ENCODE measurements at places on chromosomes 1 and 21.

GRCh38 chr1:67162954-67163353, 3.3 kb upstream of the IL23R start:
- no peak for DNase-seq

DNA sequence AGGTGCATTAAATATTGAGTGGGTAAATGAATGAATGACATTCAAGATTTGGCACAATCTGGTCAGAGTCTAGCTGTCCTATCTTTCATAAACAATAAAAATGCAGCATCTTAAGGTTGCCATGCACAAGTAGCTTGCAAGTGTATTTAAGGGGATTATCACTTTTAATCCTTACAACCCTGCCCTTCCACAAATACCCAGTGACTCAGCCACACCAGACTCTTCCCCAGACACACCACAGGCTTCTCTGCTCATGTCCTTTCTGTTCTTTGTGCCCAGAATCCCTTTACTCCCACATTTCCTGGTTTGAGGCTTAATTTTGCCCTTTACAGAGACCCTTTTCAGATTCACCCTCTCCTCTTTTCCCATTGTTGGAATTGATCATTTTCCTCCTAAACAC, 59.8 kb downstream of the KIRREL1 start:
- no peak for DNase-seq

GRCh38 chr1:167447521-167448136, 70.7 kb downstream of the CD247 start:
- DNase-seq, result peak; percentile 59

DNA sequence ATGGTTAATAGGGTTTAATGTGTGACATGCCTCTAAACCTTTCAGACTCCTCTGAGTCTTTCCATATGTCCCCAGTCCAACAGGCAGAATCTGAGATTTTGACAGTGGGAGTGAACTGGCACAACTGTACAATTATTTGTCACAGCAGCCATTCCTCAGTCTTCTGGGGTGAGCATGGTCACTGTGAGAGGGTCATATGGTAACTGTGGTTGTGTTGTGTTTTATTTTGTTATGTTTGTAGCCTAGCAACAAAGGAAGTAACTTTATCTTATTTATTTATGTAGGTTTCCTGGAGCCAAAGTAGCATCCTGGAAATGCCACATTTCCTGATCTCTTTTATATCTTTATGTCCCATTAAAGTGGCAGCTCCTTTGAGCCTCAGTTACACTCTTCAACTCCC, 1067.9 kb downstream of the TTLL7 start:
- no peak for DNase-seq

GRCh38 chr1:214524824-214525223, 26.6 kb downstream of the PTPN14 start:
- DNase-seq, result no peak

DNA sequence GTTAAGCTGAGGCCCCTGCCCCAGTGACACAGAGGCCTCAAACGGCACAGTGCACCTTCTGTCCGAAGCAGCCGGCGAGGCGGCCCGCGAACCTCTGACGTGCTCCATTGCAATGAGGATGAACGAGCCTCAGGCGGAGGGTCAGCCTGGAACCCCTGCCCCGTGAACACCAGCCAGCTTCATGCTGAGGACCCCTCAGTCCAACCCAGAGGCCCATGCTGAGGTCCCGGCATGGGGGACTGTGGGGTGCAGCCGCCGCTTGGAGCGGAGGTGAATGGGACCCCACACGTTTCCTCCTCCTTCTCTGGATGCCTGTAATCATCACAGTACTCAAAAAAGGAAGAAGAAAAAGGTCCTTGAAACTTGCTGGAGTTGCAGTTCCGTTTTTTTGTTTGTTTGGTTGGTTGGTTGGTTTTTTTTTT, 62.1 kb downstream of the PRKCZ start:
- no peak for DNase-seq

- DNase-seq, result no peak
Observed at GRCh38 chr1:46517010-46517600, 27.5 kb downstream of the DMBX1 start.

DNA sequence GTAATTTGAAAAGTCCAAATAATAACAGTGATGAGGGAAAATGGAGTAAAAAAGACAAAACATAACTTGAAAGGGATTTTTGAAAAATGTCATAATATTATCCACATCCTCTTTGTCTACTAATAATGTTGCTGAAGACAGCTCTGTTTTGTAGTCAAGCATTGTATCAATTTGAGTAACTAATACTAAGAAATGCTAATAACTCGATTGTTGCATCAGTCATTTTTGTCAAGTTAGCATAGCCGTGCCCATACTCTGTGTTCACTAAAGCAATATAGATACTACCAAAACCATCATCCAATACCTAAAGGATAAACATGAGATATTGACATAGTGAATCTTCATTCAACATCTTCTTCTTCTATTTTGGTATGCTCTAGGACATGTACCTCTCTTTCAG, 17.3 kb downstream of the PDC start:
- no peak for DNase-seq

GRCh38 chr1:173570370-173571007, 32.4 kb downstream of the SLC9C2 start:
- no peak for DNase-seq

DNA sequence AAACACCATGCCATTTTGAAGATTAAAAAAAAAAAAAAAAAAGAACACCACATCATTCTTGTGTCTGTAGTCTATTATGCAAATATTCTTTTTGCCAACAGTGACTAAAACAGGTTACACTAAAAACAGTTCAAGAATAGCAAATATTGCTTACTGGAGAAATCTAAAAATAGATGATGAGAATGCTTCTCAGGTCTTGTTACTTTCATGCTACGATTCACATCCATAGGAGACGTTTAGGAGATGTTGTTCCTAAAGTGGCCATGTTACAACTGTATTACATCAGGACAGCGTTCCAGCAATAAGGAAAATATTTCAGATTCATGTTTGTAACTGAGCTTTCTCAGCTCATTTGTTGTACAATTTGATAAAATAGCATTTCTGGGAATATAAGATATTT, 32.3 kb downstream of the RAB3GAP2 start:
- no peak for DNase-seq

GRCh38 chr1:108817811-108818210, 39.1 kb downstream of the AKNAD1 start:
- DNase-seq, result no peak

- no peak for DNase-seq
Observed at GRCh38 chr1:108537976-108538375, 21.9 kb upstream of the EEIG2 start.

- DNase-seq, result no peak
Observed at GRCh38 chr1:116375887-116376728, 3.1 kb downstream of the ATP1A1 start.

GRCh38 chr21:44407493-44407892, 47.8 kb upstream of the LRRC3 start:
- DNase-seq, result no peak

DNA sequence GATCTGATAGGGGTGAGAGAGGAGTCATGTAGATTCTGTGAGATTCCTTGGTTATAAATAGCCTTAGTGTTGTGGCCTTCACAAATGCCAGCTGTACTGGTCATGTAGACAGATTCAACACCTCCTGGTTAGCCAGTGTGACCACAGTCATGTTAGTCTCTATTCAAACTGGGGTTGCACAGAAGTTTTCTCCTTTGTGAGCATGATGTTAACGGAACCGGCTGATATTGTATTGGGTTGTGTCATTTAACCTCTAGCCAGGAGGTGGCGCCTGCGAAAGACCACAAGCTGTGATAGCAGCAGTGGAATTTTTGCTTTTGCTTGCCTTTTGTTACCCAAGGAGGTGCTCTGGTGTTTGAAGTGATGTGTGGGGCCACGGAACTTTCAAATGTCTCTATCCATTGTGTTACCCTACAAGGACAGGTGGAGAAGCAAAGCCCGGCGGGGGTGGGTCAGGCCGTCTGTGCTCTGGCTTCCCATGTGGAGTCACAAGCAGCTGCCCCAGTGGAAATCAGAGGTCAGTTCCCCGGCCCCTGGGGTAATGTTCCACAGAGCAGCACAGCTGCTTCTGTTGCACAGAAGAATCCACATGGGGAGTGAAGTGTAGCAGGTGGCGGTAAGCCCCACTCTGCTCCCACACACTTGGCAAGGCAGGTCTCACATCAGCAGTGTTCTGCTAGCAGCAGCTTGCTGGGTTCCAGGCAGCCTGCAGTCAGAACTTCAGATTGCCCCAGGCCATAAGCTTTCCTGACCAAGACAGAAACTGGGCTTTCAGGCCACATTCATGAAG, 112.6 kb downstream of the ADAMTS1 start:
- no peak for DNase-seq

DNA sequence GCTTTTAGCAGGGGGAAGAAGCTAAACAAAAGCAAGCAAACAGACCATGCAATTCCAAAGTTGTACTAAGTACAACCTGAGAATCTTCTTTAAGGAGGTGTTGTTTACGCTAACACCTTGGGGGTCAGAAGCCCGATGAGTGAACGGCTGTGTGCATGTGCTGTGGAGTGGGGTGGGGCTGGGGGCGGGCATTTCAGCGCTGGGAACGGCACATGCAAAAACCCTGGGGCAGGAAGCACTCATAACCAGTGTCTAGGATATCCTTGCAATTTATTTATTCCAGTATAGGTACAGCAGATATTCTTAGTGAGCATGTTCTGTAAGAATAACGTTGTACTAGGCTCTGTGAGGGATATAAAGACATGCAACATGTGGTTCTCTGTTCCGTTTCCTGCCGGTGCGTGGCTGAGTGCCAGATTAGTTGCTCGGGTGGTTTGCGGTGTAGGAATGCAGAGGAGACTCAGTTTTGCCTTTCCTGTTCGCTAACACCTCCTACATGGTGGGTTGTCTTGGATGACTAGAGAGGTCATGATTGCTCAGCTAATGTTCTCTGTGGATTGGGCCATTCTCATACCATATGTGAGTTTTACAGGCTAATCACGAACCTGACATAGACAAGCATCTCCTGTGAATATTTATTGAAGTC, 3.7 kb downstream of the FASLG start:
- peak; percentile 73 for DNase-seq

DNA sequence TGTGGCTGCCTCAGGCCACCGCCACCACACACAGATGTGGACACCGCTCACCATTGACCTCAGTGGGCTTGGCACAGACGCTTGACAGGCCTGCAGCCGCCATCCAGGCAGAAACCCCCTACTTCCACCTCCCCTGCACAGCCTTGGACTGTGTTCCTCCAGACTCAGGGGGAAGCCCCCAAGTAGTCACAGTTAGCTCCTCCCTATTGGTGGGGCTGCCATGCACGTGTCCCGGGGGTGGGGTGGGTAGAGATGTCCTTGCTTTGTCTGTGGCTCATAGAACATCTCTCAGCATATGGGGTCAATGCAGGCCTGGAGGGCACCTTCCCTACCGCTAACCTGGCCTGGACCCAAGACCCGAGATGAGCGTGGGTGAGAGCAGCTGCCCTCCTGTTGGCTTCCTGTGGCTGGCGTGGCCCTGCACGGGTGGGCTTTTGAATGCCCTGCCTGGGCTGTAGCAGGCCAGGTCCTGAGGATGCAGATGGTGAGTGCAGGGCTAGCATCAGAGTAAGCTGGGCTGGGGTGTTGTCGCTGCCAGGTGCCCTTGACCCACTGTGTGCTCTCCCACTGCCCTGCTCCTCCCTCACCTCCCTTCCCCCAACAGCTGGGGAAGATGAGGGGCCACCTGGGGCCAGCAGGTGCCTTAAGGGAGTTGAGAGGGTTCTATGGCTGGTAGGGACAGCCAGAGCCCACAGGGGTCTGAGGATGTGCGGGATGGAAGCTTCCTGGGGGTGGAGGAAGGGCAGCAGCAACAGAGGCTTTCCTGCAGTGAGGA, 6.2 kb downstream of the CROCC start:
- no peak for DNase-seq

DNA sequence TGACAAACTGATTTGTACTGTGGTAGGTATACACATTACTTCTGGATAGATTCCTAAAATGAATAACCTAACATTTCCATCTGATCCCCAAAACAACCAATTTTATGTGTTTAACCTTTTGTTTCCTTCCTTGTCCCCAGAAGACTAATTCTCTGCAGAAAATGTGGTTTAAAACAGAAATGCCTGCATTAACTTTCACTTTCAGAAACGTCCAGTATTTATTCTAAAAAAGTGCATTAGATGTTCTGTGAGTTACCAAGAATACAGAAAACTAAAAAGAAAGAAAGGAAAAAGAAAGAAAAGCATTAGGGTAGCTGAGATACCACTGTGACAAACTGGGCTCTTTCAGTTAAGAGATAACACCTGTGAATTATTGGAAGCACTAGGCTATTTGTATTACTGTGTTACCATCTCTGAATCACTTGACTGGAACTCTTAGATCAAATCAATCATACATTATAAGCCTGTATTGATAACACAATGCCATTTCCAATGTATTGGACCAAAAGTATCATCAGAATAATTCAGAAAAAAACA, 177.7 kb downstream of the NCAM2 start:
- no peak for DNase-seq

DNA sequence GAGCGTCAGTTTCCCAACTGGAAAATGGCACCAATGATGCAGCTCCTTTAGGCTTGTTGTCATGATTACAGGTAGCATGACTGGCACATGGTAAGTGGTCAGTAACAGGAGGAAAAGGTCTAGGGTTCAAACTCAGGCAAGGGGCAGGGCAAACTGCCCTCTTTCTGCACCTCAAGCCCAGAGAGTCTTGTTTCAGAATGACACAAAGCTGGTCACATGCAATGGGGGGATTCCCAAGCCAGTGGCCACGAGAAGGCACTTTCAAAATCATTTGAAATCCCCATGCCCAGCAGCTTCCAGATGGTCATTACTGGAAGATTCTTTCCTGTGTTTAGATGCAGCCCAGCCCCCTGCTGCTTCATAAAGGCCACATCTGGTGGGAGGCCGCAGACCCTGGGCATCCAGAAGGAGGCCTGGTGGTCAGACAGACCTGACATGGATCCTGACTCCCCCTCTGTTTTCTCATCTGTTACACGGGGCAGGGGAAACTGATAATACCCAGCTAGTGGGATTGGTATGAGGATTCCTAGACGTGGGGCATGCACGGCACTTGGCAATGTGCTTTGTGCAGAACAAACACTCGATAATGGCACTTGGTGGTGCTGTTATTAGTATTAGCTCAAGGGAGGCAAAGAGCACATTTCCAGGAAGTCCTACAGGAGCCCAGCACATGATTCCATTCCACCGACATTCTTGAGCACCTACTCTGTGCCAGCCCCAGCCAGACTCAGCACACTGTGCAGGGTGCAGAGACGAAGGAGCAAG, 6.9 kb upstream of the PLA2G2D start:
- DNase-seq, result no peak
